ENCODE measurements at places on chromosomes 5 and 9. TPM values are rescaled to one million over a fixed set of nuclear protein-coding genes. Genes with fewer than 3 reads are reported as not detected.
A peak's percentile ranks its signal among the peaks of the same experiment; 100 is the strongest.

The CCDC192 gene
- total RNA-seq = not detected

DNA sequence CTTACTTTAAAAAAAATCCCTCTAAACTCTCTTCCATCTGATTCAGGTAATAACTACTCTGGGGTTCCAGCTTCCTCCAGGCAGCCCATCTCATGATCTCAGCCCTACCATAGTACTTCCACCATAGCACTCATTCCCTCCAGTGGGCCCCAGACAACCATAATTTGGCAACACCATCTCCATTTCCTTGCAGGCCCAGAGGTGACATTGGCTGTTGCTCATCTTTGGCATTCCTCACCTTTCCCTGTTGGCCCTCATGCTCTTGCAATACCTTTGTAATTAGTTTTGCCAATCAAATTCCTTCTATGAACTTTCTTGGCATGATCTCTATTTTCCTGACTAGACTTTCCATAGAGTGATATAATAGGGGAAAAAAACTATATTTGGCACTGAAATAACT lies 60.1 kb downstream of the TAF11L14 start:
- no peak for DNase-seq

- DNase-seq = no peak
Measured at GRCh38 chr9:91338681-91339080, 23.0 kb downstream of the AUH start.

The PKD2L2 gene
- not detected for total RNA-seq

The PITX1 gene
- 38.5 TPM for total RNA-seq

The ADGRD2 gene
- not detected for total RNA-seq

GRCh38 chr5:95042037-95042436 lies 242.9 kb downstream of the MCTP1 start:
- DNase-seq = peak; percentile 7

- no peak for DNase-seq
Measured at GRCh38 chr9:126609711-126610388, 3.9 kb upstream of the LMX1B start.

DNA sequence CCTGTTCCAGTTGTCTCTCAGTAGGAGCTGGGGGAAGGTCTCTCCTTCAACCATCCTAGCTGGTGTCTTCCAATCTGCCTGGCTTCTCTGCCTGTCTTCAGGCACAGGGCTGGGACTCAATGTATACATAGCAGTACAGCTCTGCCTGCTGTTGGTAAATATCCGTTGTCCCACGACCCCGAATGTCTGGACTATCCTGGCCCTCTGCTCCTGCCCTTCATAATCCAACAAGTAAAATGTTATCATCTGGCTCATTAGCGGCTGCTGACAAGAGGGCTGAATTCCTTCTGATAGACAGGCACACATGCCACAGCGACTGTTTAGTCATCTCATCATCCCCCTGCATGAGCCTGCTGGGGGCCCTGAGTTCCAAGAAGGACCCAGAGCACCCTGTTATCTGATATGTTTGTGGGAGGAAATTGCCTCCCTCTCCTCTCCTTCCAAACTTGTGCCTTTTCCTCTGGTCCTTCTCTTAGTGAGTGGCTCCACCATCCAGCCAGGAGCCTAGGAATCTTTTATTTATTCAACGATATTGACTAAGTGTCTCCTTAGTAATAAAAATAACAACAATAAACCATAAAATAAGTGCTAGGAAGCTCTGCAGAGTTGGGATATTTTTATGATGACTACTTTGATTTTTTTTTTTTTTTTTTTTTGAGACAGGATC lies 29.5 kb upstream of the TGFBR1 start:
- peak; percentile 96 for DNase-seq

The VCP gene
- total RNA-seq = 219 TPM

The SLC6A19 gene
- total RNA-seq = not detected

DNA sequence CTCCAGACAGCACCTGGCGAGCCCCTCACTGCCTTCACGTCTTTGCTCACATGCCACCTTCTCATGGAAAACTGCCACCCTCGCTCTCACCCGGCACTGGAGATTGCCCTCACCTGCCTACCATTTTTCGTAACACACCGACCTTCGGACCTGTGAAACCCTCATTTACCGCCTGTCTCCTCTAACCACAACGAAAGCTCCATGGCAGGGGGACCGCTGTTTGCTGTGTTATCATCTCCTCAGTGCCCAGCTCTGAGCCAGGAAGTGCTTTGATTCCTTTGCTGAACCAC lies 109.2 kb upstream of the PHYKPL start:
- DNase-seq = no peak

- DNase-seq = no peak
Measured at GRCh38 chr5:57358796-57359592, 123.6 kb downstream of the ACTBL2 start.

The UCK1 gene
- total RNA-seq = 49.2 TPM

The PCDHA1 gene
- not detected for total RNA-seq

The PALM2AKAP2 gene
- total RNA-seq = 39.6 TPM

The GPRIN1 gene
- total RNA-seq = 6.5 TPM

Data from SJCRH30 (cell line).